ENCODE measurements at places on chromosomes 6 and 20.

DNA sequence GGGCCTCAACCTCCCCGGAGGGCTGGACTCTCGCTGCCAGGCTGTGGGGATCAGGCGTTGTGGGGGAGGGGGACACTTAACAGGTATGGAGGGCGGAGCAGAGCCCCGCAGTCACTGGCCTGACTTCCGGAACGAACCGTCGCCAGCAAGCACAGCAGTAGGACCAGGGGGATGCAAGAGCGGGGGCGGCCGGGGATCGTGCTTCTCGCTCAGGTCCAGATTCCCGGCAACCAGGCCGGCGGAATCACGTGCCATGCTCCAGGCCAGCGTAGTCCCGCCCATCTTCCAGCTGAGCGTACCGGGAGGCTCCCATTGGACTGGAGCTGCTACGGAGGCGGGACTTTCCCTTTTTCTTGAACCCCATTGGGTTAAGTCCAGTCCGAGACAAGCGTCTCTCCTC is 10.0 kb upstream of the POU5F1 start:
- no peak for DNase-seq

DNA sequence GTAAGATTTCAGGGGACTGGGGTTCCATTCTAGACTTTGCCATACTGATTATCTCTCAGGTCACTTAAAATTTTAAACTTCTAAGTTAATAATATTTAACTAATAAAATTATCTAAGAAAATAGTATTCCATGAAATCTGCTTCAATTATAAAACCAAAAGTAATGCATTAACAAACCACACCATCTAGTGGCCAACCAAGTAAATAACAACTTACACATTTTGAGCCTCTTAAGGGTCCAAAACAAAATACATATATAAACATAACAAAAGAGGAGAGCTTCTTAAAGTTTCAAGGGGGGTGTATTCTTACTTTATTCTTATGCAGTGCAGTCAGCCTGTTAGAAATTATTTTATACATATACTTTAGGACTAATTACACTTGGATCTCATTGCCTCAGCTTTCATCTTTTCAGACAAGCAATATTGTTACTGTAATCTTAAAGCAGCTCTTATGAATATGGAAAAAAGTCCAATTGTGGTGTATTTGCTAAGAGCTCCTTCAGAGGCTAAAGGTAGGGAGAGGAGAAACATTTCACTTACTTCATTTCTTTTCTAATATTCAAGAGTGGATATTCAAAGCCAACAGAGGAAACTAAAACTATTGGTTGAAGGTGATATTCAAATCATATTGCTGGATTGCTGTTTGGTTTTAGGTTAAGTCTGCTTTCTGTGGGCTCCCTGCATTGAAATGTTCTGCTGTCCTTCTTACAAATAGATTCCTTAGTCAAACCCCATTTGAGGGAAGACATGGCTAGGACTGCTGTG is 199.7 kb upstream of the SIM1 start:
- DNase-seq: no peak

DNA sequence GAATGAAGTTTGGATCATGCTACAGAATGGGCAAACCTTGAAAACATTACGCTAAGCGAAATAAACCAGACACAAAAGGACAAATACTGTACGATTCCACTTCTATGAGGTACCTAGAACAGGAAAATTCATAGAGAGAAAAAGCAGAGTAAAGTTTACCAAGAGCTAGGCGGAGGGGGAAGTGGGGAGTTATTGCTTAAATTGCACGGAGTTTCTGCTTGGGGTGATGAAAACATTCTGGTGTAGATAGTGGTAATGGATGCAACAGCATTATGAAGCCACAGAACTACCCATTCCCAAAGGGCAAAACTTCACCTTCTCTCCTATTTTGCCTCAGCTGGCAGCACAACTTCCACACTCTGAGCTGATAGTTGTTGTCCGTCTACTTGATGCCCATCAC is 6.4 kb upstream of the PDYN start:
- DNase-seq: no peak

GRCh38 chr6:73870907-73871306 is 174.9 kb downstream of the CD109 start:
- no peak for DNase-seq

- no peak for DNase-seq
These were observed 67.3 kb downstream of the ADTRP start for GRCh38 chr6:11711003-11711983.

DNA sequence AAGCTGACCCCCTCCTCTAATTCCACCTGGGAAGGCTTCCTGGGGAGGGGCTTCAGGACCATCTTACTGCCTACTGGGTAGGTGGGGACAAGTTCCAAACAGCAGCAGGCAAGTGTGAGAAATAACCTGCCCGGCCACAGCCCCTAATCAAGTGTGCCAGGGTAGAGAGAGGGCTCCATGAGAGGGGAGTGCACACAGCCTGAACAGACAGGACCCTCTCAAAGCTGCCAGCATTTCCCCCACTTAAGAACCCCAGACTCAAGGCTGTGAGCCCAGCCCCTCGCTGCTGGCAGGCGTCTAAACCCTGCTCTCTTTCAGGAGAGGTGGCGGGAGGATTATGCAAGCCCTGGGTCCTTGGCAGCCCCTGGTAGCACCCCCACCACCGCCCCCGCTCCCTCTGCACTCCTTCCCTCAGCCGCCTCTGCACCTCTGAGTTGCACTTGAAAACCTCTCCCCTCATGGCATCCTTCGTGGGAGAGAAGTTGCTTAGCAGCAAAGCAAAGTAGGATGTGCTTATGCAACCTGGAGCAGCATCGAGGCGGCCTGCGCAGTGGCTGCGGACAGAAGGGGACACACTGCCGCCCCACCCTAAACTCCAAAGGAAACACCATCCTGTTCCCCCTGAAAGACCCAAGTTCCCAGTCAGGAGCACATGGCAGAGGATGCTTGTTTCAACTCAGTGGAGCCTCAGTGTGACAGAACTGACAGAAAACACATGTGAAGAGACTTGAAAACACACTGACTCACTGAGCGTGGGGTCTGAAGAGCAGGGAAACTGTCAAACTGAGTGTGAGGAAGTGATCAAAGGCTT is 10.5 kb downstream of the DDRGK1 start:
- no peak for DNase-seq

DNA sequence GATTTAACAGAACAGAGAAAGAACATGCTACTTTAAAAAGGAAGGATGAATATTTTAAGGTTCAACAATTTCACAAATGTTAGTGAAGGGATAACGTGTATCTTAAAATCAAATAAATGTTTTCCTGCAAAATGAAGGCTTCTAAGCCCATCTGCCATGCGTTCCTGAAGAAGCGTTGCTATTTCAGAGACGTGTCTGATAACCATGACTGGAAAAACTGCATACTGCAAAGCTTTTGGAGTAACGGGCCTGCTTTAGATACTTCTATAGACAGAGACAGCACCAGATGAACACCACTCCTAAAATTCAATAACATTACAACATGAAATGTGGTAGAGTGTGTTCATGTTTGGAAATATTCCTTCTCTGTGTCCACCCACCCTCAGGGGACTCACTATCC is 126.0 kb downstream of the WDR27 start:
- no peak for DNase-seq

All from D721Med (cell line).